Hepatocyte (in vitro differentiated cells): ENCODE measurements at places on chromosomes 2 and 18. TPM values are rescaled to one million over a fixed set of nuclear protein-coding genes. Genes with fewer than 3 reads are reported as not detected.

The SERPINB12 gene
- not detected in 2 replicates for total RNA-seq

GRCh38 chr2:132414081-132414480 lies 2.5 kb upstream of the GPR39 start:
- H3K36me3 ChIP-seq, result no peaks in the 10 kb centered on the region
- H3K27ac ChIP-seq, result peak overlapping the region; percentile 98
- H3K4me1 ChIP-seq, result peaks cover 11% of the 10 kb centered on the region
- no peak overlapping the region for H3K4me3 ChIP-seq
- no peaks in the 10 kb centered on the region for H3K27me3 ChIP-seq
- no peak for DNase-seq

DNA sequence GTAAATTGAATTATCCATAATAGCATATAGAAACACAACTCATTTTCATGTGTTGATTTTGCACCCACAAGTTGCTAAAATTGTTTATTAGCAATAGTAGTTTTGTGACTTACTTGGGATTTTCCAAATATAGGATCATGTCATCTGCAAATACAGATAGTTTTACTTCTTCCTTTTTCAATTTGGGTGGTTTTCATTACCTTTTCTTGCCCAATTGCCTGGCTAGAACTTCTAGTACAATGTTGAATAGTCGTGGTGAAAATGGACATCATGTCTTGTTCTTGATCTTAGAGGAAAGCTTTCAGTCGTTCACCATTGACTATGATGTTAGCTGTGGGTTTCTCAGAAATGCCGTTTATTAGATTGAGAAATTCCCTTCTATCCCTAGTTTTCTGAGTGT lies 60.2 kb upstream of the TCF7L1 start:
- H3K4me3 ChIP-seq, result no peak overlapping the region
- H3K27me3 ChIP-seq, result no peaks in the 10 kb centered on the region
- no peak for DNase-seq
- H3K36me3 ChIP-seq, result no peaks in the 10 kb centered on the region
- no peaks in the 10 kb centered on the region for H3K4me1 ChIP-seq
- H3K27ac ChIP-seq, result no peak overlapping the region

- H3K27ac ChIP-seq, result no peak overlapping the region
- no peak for DNase-seq
- H3K4me3 ChIP-seq, result no peak overlapping the region
- no peaks in the 10 kb centered on the region for H3K36me3 ChIP-seq
- H3K27me3 ChIP-seq, result no peaks in the 10 kb centered on the region
Measured at GRCh38 chr2:24018241-24018640, 8.4 kb downstream of the MFSD2B start.

DNA sequence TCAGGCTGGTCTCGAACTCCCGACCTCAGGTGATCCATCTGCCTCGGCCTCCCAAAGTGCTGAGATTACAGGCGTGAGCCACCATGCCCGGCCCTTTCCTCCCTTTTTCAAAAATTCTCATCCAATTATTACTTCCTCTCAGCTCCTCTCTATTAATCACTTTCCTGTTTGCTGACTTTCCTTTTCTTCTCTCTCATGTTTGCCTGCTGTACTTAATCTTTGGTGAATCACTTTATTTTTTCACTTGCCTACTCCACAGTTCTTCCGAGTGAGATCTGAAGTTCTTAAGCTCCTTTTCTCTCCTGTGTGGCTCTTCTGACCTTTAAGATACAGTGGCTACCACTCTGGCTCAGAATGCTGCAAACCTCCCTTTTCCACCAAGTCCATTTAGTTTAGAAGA lies 126.3 kb upstream of the SERTAD2 start:
- H3K36me3 ChIP-seq, result no peaks in the 10 kb centered on the region
- H3K4me1 ChIP-seq, result no peaks in the 10 kb centered on the region
- no peak overlapping the region for H3K4me3 ChIP-seq
- DNase-seq, result no peak

DNA sequence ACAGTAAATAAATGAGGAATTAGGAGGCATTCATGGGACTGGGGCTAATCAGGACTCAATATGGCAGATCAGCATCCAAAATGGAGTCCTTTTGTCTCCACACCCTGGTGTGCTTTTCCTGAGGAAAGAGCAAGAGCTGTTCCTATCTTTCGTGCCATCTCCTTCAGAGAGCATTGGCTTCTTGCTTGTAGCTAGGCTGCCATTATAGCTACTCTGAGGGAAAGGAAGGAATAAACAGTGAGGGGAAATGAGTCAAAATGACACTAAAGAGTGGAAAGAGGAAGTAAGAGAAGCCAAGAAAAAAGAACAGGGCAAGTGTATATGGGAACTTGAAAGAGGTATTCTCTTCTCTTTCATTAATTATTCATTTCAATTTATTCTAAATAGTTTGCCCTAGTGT lies 8.4 kb upstream of the NMI start:
- no peak overlapping the region for H3K4me3 ChIP-seq
- H3K4me1 ChIP-seq, result no peaks in the 10 kb centered on the region
- no peak for DNase-seq

DNA sequence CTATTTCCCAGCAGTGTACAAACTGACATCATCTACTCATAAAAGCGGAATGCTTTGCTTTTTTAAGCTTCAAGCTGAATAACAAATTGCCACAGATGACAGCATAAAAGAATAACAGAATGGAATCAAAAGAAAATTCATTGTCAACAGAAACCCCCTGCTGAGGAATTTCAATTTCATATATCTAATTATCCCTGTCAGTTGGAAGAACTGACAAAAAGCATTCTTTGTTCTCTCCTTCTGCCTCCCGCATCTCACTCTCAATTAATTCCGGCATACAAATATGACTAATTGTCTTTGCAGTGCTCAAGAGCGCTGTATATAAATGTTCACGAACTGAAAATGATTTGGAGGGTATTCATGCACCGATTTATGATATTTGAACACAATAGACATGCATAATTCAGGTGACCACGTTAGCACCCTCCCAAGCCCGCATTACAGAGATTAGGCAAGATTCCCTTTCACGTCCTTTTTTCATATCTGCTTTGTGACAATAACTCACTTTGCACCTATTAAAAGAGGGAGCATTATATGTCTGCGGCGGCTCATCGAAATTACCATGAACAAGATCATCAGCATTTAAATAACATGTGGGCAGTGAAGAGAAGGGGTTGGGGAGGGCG lies 277.7 kb upstream of the SALL3 start:
- no peak for DNase-seq
- H3K36me3 ChIP-seq, result no peaks in the 10 kb centered on the region
- H3K4me1 ChIP-seq, result no peaks in the 10 kb centered on the region
- no peak overlapping the region for H3K27ac ChIP-seq
- H3K27me3 ChIP-seq, result peaks cover 11% of the 10 kb centered on the region

DNA sequence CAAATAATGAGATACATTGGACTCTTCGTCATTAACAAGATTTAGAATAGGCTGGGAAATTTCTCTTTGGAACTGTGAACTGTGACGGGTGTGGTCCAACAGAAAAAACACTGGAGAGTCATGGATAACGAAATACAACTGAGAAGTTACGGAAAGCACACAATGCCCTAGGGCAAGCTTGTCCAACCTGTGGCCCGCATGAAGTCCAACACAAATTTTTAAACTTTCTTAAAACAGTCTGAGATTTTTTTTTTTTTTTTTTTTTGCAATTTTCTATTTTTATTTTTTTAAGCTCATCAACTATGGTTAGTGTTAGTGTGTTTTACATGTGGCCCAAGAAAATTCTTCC lies 27.7 kb downstream of the CDC42EP3 start:
- no peaks in the 10 kb centered on the region for H3K36me3 ChIP-seq
- peaks cover 10% of the 10 kb centered on the region for H3K4me1 ChIP-seq
- DNase-seq, result no peak
- no peak overlapping the region for H3K4me3 ChIP-seq

GRCh38 chr2:10934308-10934978 lies 22.7 kb downstream of the KCNF1 start:
- H3K27ac ChIP-seq, result no peak overlapping the region
- no peak for DNase-seq

GRCh38 chr2:1995987-1996386 lies 251.7 kb upstream of the PXDN start:
- no peaks in the 10 kb centered on the region for H3K4me1 ChIP-seq
- DNase-seq, result no peak
- no peak overlapping the region for H3K4me3 ChIP-seq
- no peaks in the 10 kb centered on the region for H3K27me3 ChIP-seq

The EFR3B gene
- 2.0 and 2.7 TPM in 2 replicates for total RNA-seq

GRCh38 chr2:109017017-109017416 lies 28.0 kb upstream of the EDAR start:
- no peaks in the 10 kb centered on the region for H3K27me3 ChIP-seq
- no peak overlapping the region for H3K4me3 ChIP-seq
- no peak for DNase-seq
- no peaks in the 10 kb centered on the region for H3K36me3 ChIP-seq

The KLHL41 gene
- 1.8 and 2.0 TPM in 2 replicates for total RNA-seq

- H3K27me3 ChIP-seq, result no peaks in the 10 kb centered on the region
- DNase-seq, result no peak
- no peak overlapping the region for H3K4me3 ChIP-seq
- H3K27ac ChIP-seq, result no peak overlapping the region
- no peaks in the 10 kb centered on the region for H3K36me3 ChIP-seq
- peaks cover 7% of the 10 kb centered on the region for H3K4me1 ChIP-seq
Measured at GRCh38 chr2:47063538-47063930, 91.6 kb downstream of the STPG4 start.

GRCh38 chr2:143697744-143698143 lies 568.5 kb downstream of the ARHGAP15 start:
- H3K4me3 ChIP-seq, result no peak overlapping the region
- H3K27ac ChIP-seq, result no peak overlapping the region
- H3K36me3 ChIP-seq, result no peaks in the 10 kb centered on the region
- no peaks in the 10 kb centered on the region for H3K27me3 ChIP-seq
- H3K4me1 ChIP-seq, result peaks cover 10% of the 10 kb centered on the region

GRCh38 chr2:677959-678550 lies 849 bp upstream of the TMEM18 start:
- peaks cover 9% of the 10 kb centered on the region for H3K4me1 ChIP-seq
- H3K36me3 ChIP-seq, result no peaks in the 10 kb centered on the region
- peak overlapping the region; percentile 47 for H3K4me3 ChIP-seq
- H3K27me3 ChIP-seq, result no peaks in the 10 kb centered on the region

DNA sequence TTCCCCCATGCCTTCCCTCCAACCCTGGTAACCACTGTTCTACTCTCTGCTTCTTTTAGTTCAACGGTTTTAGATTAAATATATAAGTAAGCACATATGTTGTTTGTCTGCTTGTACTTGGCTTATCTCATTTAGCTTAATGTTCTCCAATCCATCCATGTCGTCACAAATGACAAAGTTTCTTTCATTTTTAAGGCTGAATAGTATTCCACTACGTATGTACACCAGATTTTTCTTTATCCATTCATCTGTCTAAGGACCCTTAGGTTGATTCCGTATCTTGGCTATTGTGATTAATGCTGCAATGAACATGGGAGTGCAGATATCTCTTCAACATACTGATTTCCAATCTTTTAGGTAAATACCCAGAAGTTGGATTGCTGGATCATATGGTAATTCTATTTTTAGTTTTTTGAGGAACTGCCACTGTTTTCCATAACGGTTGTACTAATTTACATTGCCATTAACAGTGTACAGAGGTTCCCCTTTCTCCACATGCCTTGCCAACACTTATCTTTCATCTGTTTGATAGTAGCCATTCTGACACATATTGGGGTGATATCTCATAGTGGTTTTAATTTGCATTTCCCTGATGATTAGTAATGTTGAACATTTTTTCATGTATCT lies 8.1 kb downstream of the ASB3 start:
- no peak for DNase-seq
- H3K27ac ChIP-seq, result no peak overlapping the region
- no peaks in the 10 kb centered on the region for H3K27me3 ChIP-seq
- H3K4me3 ChIP-seq, result no peak overlapping the region

DNA sequence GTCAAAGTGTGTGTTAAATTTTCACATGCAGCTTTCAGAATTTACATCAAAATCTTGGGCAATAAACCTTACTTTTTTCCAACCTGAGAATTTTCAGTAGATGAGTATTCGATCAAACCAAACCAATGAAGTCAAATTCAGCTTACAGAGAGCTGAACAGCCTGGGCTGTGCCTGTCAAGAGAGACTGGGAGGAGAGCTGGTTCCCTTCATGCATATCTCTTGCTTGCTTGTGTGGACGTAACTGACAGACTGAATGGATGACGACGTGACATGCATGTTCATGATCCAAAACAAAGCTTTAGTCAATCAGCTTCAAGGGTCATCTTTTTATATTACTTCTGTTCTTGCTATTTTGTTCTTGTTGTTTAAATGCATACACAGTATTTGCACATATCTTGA lies 145.2 kb downstream of the GALNT3 start:
- peaks cover 6% of the 10 kb centered on the region for H3K4me1 ChIP-seq
- no peaks in the 10 kb centered on the region for H3K36me3 ChIP-seq
- no peak overlapping the region for H3K27ac ChIP-seq

DNA sequence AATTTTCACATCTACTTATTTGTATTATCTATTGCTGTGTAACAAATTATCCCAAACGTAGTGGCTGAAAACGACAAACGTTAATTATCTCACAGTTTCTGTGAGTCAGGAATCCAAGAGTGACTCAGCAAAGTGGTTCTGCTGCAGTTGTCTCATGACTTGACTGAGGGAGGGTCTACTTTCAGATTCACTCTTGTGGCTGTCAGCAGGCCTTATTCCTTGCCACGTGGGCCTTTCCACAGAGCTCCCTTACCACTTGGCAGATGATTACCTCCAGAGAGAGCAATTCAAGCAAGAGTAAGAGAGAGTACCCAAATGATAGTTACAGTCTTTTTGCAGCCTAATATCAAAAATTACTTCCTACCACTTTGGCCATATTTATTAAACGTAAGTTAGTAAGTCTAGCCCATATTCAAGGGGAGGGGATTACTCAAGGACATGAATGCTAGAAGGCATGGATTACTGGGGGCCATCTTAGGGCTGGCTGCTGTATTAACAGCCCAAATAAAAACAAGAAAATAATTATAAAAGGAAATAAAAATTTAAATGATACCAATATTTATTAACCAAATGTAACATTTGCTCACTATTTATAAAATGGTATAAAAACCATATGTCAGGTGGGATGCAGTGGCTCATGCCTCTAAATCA lies 48.7 kb upstream of the NBEAL1 start:
- no peaks in the 10 kb centered on the region for H3K27me3 ChIP-seq
- no peaks in the 10 kb centered on the region for H3K36me3 ChIP-seq
- peak; percentile 40 for DNase-seq
- no peaks in the 10 kb centered on the region for H3K4me1 ChIP-seq
- H3K27ac ChIP-seq, result no peak overlapping the region
- H3K4me3 ChIP-seq, result no peak overlapping the region

The CELF4 gene
- total RNA-seq, result 1.3 and 3.2 TPM in 2 replicates

The TANC1 gene
- total RNA-seq, result 18.5 and 20.6 TPM in 2 replicates
